ENCODE measurements at places on chromosomes 6 and 20.
A peak's percentile ranks its signal among the peaks of the same experiment; 100 is the strongest.

GRCh38 chr20:62353289-62354030 lies 13.7 kb downstream of the LAMA5 start:
- DNase-seq: no peak

- no peak for DNase-seq
Measured at GRCh38 chr6:106885679-106886078, 88.8 kb downstream of the CD24 start.

DNA sequence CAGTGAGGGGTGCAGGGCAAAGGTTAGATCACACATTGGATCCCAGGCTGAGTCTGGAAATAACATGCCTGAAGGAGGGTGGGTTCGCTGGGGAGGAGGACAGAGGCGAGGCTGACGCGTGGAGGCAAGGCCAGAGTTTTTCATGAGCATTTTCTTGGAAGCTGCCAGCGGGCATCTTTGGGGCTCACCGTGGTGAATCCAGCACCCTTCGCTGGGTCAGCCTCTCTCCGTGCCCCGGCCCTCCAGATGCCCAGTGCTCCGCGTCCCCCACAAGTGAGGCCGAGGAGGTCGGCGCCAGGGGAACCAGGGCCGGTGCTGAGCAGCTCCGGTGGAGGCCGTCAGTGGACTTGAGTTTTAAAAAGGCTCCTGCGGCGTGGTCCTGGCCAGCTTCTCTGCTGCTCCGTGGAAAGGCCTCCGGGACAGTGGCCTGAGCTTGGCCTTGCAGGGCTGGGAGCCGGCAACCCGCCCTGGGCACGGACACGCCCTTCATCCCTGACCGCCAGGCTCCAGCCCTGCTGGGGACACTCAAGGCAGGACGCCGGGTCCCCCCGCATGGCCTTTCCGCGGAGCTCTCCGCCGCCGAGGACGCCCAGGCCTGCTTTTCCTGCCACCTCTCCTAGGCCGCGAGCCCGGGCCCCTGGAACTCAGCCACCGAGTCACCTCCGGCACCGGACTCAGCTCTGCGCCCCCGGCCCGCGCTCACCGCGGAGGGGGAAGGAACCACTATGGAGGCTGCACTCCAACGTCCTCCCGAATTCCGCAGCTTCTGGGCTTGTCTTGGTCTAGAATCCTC lies 114.3 kb downstream of the THBS2 start:
- no peak for DNase-seq

DNA sequence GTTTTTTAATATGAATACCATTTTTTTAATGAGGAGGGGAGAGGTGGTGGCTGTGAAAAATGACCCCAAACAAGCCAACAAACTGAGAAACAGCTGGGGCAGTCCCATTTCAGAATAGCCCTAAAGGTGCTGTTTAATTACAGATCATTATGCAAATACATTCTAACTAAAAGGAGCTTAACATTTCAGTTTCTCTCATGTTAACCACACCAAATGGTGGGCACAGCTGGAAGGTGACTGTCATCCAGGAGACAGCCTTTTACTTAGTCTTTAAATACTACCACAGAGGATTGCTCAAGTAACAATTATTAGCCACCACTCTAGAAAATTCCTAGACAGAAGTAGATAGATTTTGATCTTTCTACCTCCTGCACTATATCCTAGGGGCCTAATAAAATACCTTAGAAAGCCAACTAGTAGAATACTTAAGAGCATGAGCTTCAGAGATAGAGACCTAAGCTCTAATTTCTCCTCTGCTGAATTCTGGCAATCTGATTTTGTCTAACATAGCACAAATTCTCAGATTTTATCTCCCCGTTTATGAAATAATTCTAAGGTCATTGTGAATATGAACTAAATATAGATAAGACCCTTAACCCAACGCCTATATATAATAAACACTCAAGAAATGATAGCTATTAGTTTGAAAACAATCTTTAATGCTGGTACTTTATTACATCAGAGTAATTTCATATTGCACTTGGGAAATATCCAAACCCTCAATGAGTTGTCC lies 615.1 kb upstream of the NRSN1 start:
- DNase-seq: no peak

DNA sequence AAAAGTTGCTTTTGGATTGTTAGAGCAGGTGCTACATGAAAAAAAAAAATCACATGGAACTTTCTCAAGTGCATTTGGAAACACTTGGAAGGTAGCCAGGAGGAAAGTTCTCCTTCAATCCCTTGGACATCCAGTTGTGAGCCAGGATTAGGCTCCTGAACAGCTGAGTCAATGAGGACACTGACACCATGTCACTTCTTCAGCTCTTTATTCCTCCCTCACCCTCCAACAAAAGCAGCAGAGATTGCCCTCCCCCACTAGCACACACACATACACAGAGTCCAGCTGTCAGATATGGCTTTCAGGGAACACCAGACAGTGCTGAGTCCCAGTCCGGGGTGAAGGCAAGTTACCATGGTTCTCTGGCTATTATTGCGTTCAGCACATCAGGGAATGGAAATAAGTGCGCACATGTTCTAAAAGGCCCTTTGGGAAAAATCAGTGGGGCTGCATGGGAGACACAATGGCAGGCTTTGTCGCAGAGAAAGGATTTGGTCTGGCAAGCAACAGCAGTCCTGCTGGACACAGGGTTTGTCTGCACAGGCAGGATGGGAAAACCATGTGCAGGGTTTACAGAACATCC lies 124.7 kb upstream of the MARCKS start:
- DNase-seq: peak; percentile 40

DNA sequence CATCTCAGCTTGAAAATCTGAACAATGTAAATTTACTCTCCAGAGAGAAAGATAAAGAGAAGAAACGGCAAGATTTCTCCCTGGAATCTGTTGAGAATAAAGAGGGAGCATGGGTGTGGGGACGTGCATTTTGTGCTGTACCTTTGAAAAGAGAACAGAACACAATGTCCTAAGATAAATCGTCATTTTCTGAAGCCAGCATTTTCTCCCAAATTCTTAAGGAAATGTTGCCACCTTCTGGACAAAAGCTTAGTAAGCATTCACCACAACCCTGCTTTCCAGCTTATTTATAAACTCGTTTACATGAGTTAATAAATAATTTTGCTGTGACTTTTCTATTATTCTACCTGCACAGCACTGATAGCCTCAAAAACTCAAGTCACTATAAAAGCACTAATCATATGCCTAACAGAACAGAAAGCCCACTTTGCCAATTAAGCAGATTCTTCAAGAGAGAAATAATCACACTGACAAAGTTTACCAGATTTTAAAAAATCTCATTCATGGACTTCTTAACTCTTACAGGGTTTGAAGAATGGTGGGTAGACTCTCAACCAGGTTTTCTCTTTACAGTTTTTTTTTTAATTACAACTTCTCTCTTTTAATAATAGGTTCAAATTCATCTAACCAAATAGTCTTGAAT lies 155.8 kb downstream of the MBOAT1 start:
- DNase-seq: peak; percentile 22

DNA sequence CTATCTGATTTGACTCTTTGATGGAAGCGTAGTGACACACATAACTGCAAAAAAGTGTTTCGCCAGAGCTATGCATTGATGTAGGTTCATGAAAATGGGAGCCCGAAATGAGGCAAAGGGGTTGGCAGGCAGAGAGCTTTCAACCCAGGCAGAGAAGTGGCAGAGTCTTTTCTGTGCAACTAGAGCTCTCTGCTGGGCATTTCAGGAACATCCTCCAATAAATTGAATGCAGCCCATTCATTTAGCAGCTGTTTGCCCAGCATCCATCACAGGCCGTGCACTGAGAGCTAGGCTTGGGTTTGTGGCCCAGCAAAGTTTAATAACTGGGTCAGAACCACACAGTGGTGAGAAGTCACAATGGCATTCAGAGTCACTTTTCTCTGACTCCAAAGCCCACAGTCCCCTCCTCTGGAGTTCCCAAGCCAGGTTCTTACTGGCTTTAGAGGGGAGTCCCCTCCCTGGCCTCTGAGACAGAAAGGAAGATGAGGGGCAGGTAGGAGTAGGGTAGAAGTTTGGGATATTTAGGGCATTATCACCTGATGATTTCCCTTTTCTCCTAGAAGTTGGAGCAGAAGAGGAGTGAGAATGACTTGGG lies 31.8 kb upstream of the ELMO2 start:
- DNase-seq: peak; percentile 4

GRCh38 chr6:127791779-127792528 lies 108.9 kb downstream of the THEMIS start:
- DNase-seq: no peak

GRCh38 chr6:294656-295565 lies 2.6 kb downstream of the DUSP22 start:
- DNase-seq: no peak

DNA sequence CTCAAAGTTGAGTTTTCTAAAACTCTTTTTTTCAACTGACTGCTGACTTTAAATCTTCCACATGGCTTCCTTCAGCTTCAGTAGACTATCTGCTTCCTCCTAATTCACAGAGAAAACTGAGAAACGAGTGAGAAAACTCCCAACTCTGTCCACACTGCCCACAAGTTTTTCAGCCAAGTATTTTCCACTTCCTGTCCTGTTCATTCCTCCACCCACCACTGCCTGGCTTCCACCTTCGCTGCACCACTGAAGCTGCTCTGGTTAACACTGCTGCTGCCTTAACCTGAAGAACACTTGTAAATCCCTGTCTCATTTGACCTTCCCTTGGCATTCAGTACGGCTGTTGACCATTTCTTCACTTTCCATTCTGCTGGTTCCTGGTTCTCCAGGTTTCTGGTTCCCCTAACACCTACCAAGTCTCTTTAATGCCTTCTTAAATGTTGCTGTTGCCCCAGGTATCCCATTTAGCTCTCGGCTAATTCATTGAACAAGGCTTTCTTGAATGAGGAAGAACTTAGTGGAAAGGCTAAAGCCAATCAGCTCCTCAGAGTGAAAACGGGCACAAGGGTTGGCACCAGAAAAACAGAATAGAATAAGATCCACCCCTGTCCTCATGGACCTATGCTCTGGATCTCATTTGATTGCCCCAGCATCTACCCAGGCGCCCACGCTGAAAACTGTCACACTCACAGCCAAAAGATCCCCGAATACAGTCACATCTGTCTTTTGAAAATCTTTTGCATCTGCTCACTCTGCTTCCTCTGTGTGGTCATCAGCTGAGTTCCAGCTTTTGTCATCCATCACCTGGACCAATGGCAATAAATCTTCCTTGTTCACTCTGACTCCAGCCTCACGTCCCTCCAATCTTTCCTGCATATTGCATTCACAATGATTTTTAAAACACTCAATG lies 104.4 kb upstream of the TAB2 start:
- no peak for DNase-seq

GRCh38 chr6:24761193-24761835 lies 13.4 kb upstream of the GMNN start:
- no peak for DNase-seq

- DNase-seq: no peak
Measured at GRCh38 chr6:46325561-46326530, 155.1 kb upstream of the ENPP5 start.

GRCh38 chr6:17233531-17233930 lies 47.6 kb upstream of the RBM24 start:
- no peak for DNase-seq

DNA sequence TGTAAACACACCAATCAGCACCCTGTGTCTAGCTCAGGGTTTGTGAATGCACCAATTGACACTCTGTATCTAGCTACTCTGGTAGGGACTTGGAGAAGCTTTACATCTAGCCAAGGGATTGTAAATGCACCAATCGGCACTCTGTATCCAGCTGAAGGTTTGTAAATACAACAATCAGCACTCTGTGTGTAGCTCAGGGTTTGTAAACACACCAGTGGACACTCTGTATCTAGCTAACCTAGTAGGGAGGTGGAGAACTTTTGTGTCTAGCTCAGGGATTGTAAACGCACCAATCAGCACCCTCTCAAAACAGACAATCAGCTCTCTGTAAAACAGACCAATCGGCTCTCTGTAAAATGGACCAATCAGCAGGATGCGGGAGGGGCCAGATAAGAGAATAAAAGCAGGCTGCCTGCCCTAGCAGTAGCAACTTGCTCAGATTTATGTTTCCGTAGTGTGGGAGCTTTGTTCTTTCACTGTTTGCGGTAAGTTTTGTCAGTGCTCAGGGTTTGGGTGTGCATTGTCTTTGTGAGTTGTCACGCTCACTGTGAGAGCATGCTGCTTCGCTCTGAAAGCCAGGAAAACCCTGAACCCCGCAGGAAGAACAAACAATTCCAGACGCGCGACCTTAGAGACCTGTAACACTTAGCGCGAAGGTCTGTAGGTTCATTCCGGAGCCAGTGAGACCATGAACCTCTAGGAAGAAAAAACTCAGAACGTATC lies 37.0 kb downstream of the RIOK1 start:
- no peak for DNase-seq

DNA sequence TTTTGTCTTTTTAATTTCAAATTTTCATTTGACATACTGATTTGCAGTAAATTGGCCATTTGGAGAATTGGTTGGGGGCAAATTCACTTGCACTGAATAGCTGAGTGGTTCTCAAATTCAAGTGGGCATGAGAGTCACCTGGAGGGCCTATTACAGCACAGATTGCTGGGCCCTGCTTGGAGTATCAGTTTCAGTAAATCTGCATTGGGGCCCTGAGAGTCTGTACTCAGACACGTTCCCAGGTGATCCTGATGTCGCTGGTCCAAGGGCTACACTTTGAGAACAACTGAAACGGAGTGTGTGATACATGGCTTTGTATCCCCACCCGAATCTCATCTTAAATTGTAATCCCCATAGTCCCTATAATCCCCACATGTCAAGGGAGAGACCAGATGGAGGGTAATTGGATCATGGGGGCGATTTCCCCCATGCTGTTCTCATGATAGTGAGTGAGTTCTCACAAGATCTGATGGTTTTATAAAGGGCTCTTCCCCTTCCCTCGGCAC lies 115.9 kb downstream of the KLHL32 start:
- DNase-seq: peak; percentile 78

- no peak for DNase-seq
Measured at GRCh38 chr6:45461486-45461885, 83.8 kb upstream of the SUPT3H start.

DNA sequence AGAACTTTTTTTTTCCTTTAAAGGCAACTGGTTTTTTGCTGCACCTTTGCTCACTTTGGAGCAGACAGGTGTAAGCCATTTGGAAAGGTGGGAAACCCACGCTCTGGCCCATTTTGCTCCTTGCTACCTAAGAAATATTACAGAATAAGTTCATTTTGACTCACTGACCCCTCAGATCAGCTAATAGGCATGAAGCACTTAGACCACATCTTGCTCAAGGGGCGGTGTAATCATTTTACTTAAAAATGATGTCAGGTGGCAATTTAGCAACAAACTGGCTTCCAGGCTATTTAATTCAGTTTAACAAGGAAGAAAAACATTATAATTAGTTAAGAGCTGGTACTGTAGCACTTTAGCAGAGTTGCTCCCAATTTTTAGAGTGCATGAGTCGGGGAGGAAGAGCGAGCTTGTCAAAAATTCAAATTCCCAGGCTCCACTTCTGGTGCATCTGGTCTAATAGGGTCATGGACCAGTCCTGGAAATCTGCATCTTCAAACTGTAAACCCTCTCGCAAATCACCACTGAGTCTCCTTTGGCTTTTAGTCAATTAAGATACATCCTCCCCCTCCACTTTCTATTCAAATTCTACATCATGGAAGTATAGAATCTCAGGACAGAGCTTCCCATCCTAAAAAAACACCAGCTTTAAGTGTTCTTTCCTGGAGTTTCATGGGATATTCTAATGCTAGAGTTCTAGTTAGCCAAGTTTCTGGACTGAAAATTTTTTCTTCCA lies 38.2 kb downstream of the JAG1 start:
- no peak for DNase-seq
